Fibroblast of the conjunctiva (primary cell): ENCODE measurements at places on chromosomes 16 and 17.
A peak's percentile ranks its signal among the peaks of the same experiment; 100 is the strongest.

DNA sequence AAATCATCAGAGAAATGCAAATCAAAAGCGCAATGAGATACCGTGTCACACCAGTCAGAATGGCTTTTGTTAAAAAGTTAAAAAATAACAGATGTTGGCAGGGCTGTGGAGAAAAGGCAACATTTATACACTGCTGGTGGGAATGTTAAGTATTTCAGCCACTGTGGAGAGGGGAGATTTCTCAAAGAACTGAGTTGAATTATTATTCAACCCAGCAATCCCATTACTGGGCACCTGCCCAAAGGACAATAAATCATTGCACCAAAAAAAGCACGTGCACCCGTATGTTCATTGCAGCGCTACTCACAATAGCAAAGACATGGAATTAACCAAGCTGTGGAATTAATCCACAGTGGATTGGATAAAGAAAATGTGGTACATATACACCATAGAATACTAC is 204.7 kb downstream of the HS3ST4 start:
- DNase-seq: no peak

DNA sequence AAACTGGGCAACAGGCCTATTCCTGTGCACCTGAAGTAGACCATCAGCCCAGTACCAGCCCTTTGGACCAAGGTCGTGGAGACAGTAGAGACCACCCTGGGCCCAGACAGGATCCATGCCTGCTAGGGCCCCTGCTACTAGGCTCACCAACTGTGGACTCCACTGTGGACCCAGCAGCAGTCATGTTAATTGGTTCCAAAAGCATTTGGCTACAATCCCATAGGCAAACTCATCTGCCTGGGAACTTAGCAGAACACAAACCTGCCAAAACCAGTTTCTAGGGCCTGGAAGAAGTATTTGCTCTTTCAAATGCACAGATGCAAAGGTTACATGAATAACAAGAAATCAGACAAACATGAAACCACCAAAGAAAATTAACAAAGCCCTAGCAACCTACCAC is 53.1 kb downstream of the ACSM2A start:
- no peak for DNase-seq

- no peak for DNase-seq
These were observed 17.8 kb upstream of the NTN1 start for GRCh38 chr17:9003355-9004131.

GRCh38 chr17:74637926-74638325 is 14.4 kb upstream of the CD300E start:
- DNase-seq: no peak

- DNase-seq: no peak
These were observed 48.9 kb upstream of the MSI2 start for GRCh38 chr17:57207396-57207795.

DNA sequence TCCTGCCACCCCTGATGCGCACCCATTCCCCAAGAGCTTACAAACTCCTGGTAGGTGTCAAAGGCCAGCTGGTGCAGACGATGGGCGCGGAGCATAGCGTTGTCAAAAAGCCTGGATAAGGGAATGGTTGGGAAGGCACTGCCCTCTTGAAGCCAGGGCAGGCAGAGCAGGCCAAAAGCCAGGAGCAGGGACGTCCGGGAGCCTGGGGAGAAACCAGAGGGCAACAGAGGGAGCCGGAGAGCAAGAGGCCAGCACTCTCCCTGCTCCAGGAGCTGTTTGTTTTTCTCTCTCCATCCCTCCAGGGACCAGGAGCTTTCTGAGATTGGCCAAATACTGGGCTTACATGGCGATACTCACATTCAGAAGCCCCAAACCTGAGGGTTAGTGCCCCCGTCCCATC is 334 bp downstream of the GH1 start:
- no peak for DNase-seq

- no peak for DNase-seq
These were observed 17.8 kb upstream of the ITGAE start for GRCh38 chr17:3818786-3819185.

DNA sequence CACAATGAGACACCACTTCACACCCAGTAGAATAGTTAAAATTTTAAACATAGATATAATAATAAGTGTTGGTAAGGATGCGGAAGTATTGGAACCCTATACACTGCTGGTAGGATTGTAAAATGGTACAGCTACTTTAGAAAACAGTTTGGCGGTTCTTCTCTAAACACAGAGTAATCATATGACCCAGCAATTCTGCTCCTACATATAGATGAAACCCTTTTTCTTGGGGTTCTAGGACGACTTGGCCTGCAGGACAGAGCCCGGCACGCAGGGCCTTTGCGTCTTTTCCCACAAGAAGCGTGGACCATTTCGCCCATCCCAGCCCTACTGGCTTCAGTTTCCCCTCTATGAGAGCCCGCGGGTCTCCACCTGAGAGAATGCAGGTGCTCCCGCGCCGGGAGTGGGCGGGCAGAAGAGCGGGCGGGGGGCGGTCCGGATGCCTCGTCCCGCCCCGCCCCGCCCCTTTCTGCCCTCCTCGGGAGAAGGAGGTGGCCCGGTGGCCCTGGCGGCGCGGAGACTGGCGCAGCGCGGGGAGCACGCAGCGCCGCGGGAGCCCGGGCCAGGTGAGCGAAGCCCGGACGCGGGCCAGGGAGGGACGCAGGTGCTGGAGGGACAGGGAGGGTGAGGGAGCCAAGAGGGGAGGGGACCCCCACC is at the start of gene SDR42E2:
Gene SDR42E2 (plus strand): TSS at position 508 of the 657 bp plus-strand sequence. CDS start 3,077 bp downstream, outside the sequence.
- DNase-seq: no peak

DNA sequence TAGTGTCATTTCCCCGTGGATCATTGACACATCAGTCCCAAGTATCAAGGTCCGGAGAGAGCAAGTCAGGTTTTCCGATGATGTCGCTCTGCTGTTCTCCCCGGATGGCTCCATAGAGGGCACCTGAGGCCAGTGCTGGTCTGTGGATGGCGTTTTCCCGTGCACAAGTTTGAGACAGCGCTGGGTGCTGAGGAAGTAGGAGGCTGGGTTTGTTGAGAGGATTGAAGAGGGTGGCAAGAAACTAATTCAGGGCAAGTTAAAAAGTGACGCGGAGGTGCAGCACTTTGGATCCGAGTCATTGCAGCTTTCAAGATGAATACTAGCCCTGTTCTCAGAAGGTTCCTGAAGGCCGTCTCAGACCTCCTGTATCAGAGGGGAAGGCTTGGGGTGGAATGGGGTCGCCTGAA is 7.7 kb downstream of the NUBP1 start:
- no peak for DNase-seq

- DNase-seq: no peak
These were observed 693.4 kb downstream of the TOX3 start for GRCh38 chr16:51853586-51853985.

GRCh38 chr17:9529033-9529700 is 46.5 kb downstream of the STX8 start:
- DNase-seq: peak; percentile 26

DNA sequence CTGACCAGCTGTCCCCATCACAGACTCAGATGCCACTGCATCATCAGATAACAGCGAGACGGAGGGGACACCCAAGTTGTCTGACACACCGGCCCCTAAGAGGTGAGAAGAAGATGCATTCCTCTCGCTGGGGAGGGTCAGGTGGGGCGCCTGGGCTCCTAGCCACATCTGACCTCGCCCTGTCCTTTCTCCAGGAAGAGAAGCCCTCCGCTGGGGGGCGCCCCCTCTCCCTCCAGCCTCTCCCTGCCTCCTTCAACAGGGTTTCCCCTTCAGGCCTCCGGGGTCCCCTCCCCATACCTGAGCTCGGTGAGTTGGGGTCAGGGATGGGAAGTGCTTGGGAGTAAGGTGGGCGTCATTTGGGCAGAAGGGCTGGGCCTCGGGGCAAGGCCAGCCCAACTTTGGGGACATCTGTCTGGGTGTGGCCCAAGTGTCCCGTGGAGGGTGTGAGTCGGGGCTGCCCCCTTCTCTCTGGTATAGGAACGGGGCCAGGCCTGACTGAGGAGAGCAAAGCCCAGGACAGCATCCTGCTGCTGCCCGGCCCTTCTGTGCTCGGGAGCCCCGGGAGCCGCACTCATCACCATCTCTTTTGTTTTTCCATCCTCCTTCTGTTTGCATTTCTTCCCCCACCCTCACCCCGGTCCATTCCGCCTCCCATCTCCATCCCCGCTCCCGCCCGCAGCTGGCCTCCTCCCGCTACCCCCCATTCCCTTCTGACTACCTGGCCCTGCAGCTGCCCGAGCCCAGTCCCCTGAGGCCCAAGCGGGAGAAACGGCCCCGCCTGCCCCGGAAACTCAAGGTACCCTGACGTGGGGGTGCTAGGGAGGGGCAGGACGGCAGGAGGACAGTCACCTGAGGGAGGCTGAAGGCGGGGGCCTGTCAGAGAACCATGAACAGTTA is 4.9 kb downstream of the INO80E start:
- no peak for DNase-seq

DNA sequence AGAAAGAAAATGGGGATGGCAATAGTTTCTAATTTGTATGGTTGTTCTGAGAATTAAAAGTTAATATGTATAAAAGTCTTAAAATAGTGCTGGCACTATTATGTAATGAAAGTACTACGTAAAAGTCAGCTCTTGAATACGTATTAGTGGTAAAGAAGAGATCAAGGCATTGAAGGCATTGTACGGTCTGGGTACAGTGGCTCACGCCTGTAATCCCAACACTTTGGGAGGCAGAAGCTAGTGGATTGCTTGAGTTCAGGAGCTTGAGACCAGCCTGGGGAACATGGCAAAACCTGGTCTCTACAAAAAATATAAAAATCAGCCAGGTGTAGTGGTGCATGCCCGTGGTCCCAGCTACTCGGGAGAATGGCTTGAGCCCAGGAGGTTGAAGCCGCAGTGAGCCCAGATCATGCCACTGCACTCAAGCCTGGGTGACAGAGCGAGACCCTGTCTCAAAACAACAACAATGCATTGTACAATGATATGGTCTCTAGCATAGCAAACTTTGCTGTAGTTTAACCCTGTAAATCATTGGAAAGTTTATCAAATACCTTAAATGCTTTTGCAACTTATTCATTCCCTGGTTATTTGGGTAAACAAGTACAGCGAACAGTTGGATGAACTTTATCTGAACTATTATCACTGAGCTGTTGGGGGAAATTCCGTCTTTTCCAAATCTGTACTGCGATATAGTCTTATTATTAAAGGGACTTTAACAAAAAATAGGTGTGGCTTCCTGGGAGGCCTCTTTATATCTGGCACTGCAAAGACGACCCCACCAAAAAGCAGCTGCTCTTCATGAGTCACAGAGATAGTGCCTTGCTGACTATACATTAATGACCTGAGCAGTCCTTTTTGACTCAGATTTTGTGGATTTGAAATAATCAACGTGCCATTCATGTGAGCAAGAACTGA is 73.6 kb downstream of the GPRC5B start:
- DNase-seq: peak; percentile 20

- no peak for DNase-seq
These were observed 240.9 kb downstream of the KIF2B start for GRCh38 chr17:54063639-54064038.

DNA sequence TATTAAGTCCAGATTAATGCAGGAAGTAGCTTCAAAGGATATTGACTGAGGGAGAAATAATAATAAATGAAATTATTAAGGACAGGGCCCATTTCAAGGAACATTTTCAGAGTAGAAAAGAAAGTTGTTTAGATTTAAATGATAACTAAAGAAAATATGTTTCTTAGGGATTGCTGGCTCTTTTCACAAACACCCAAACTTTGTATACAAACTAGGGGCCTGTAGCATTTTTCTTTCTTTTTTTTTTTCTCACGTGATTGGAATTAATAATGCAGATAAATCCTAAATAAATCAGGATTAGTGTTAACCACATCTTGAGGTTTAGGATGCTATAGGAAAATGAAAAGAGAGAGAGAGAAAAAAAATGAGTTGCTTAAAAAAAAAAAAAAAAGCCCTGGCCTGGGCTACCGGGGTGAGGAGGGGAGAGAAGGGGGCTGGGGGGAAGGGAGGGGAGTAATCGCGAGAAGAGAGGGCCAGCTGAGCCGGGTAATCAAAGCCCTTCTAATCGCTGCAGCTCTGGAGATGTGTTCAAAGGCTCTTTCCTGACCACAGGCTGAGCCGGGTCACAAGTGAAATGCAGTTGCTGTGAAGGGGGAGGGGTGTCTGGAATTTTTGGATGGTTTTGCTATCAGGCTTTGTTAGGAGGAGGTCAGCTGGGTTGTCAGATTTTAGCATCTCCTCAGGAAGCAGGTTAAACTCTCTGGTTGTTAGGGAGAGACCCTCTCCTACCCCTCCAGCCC is 104.6 kb upstream of the ZFHX3 start:
- no peak for DNase-seq

DNA sequence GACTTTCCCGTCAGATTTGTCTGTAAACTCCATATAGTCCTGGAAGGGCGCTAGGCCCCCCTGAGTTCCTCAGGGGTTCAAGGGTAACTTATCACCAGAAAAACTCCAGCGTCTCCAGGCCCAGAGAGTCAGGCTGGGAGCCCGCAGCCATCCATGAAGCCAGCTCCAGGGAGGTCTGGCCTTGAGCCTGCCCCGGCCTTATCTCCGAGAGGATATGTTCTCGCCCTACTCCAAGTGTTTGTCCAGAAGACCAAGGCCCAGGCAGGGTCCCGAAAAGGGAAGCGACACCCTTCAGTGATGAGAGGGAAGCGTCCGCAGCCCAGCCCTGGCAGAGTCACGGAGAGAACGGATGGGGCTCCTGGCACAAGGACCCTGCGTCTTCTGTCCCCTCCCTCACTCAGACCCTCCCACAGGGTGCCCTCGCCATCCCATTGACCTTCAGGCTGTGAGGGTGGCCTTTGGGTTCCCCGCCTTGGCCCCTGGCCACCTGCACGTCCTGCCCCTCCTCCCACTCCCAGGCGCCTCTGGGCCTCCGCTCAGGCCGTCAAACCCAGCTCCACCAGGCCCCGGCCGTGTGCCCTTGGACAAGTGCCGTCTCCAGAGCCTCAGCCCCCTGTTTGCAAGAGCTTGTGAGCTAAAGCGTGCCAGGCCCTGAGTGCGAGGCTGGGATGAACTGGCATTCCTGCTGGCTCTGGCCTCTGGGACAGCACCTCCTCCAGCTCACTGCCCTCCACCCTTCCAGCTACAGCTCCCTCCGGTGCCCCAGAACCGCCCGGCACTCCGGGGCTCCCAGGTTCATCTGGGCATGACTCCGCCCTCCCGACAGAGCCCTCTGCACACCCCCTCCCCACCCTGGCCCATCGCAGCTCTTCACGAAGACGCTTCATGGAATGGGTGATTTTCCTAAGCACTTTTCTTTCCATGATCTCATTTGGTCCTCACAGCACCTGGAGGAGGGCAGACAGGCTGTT is 83.4 kb downstream of the ZDHHC7 start:
- DNase-seq: no peak

DNA sequence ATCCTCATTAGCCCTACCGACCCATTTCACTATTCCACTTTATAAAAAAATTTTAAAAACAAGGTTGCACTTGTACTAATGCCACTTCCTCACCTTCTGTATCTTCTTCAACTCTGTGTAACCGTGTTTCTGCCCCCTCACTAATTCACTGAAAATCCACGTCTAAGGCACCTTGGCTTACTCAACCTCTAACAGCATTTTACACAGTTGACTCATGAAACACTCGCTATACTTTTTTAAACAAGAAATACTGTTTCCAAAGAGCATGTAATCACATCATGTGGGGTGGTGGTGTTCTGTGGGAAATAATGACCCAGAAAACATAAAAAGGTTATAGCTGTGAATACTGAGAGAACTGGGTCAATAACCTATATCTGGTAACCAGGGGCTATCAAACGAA is 79.9 kb downstream of the NCOR1 start:
- no peak for DNase-seq
